ENCODE measurements at places on chromosomes 6 and 20.

- no peak for DNase-seq
These were observed 82.8 kb downstream of the CD40 start for GRCh38 chr20:46200582-46201570.

GRCh38 chr6:85470023-85470410 lies 20.1 kb downstream of the NT5E start:
- no peak for DNase-seq

DNA sequence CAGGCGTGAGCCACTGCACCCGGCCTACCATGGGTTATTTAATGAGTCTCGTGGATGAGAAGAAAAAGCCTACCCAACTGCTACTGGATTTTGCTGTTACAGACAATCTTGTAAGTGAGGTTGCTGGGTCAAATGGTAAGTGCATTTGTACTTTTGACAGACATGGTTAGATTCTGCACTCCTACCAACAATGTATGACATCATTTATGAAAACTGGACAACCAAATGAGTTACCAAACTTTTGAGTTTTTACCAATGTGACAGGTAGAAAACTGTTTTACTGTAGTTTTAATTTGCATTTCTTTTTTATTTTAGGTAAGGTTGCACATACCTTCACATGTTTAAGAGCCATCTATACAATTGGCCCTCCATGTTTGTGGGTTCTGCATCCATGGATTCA lies 48.2 kb downstream of the PDSS2 start:
- DNase-seq: no peak

- DNase-seq: no peak
These were observed at the start of gene PTK6 for GRCh38 chr20:63536997-63537524. PTK6 (minus strand) TSS chr20:63537376; CDS start chr20:63537314, 62 bp downstream.

- no peak for DNase-seq
These were observed 24.4 kb downstream of the ANGPT4 start for GRCh38 chr20:891706-892080.

DNA sequence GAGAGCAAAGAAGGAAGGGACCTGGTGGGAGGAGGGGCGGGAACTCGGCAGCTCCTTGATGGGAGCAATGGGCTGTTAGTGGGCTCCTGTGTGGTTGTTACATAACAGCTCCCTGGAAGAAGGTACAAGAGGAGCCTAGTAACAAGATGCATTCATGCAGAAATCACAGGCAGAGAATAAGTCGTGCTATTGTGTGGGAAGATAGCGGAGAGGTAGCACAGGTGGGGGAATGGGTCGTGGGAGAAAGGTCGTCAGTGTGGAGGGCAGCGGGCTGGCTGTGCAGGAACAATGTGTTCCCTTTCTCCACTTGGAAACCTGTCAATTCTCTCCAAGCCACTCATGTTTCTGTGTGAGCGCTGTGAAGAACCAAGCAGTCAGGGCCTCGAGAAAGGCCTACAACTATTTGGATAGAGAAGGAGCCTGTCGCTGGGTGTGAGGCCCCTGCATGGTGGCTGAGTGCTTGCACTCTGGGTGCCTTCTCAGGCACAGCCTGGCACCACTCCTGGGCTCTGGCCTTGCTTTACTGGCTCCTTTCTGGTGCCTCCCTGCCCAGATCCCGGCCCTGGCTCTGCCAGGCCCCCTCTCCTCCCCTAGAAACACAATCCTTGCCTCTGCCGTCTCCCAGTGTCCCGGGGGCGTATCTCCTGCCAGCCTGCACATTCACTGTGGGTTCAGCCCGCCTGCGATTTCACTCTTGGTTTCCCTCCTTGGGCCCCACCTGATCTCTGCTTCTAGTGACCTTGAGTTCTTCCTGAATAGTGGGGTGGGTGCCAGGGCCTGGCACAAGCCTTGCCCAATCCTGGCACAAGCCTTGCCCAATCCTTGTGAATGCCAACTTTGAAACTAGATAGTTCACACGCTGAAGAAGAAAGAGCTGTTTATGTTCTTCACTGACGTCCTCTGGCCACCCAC lies 7.4 kb upstream of the FGD2 start:
- no peak for DNase-seq

GRCh38 chr20:18578581-18578980 lies 9.3 kb upstream of the DTD1 start:
- no peak for DNase-seq

GRCh38 chr6:132962936-132963868 lies 148.8 kb downstream of the RPS12 start:
- DNase-seq: peak; percentile 74

GRCh38 chr20:35726842-35727711 lies 15.0 kb downstream of the RBM39 start:
- DNase-seq: no peak

GRCh38 chr20:57118107-57118769 lies 148.2 kb downstream of the BMP7 start:
- no peak for DNase-seq

DNA sequence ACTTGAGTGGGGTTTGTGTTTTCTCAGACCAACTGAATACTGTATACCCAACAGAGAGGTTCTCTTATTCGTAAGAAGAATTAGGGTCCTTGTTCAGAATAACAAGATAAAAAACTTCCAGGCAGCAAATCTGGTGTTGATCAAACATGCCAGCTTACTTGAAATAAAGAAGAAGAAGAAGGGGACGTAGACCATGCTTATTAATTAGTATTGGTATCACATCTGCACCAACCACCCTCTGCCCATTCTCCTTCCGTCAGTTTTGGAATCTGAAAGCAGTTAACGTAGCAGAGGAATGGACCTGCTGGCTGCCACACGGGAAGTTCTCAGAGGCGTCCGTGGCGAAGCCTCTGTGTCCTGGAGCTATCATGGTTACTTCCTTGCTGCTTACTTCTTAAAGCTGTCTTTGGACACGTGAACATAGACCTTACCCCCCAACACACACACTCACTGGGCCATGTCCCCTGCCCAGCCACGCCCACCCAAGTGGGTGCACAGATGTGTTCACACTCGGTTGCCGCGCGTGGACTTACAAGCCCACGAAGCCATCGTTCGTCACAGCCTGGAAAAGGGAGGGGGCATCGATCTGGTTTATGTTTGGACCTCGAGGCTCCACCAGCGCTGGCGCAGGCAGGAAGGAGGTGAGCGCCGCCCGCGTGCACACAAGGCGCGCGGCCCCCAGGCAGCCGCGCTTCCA lies 4.1 kb upstream of the DLL1 start:
- DNase-seq: peak; percentile 39

- DNase-seq: peak; percentile 57
These were observed 8.6 kb upstream of the YTHDF1 start for GRCh38 chr20:63224412-63225081.

- no peak for DNase-seq
These were observed 3.7 kb downstream of the ITPR3 start for GRCh38 chr6:33624856-33625255.

GRCh38 chr6:152100183-152100618 lies 292.7 kb downstream of the ESR1 start:
- DNase-seq: no peak

DNA sequence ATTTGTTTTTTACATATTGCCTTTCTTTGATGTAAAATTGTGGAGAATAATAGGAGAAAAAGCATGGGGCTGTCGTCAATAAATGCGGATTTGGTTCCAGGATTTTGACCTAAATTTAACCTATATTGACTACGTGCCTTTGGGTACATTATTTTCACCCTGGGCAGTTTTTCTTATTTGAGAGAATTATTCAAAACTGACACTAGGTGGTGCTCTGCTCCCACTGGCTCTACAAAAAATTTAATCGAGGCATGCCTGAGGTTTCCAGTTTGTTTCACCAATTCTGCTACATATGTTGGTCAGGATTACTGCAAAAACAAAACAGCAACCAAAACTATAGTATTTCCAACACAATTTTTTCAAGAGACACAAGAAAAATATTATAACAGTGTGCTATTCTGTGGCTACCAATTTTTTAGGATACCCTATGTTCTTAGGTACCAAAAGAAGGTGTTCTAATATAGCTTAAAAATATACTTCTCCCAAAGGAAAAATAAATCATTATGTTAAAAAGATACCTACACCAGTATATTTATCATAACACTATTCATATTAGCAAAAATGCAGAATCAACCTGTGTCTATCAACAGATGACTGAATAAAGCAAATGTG lies 48.6 kb upstream of the FABP7 start:
- DNase-seq: peak; percentile 68

DNA sequence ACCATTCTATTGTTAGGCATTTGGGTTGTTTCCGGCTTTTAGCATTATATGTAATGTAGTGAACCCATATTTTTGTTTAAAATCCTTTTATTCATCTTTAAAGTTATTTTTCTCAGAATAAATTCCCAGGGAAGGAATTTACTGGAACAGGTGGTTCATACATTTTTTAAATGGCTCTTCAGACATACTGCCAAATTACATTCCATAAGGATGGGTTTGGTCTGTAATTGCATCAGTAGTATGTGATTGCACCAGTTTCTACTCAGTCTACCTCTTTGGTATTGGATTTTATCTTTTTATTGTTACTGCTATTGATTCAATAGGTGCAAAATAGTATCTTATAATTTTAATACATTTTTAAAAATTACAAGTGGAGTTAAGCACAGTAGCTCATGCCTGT lies 27.2 kb downstream of the BRPF3 start:
- DNase-seq: no peak

DNA sequence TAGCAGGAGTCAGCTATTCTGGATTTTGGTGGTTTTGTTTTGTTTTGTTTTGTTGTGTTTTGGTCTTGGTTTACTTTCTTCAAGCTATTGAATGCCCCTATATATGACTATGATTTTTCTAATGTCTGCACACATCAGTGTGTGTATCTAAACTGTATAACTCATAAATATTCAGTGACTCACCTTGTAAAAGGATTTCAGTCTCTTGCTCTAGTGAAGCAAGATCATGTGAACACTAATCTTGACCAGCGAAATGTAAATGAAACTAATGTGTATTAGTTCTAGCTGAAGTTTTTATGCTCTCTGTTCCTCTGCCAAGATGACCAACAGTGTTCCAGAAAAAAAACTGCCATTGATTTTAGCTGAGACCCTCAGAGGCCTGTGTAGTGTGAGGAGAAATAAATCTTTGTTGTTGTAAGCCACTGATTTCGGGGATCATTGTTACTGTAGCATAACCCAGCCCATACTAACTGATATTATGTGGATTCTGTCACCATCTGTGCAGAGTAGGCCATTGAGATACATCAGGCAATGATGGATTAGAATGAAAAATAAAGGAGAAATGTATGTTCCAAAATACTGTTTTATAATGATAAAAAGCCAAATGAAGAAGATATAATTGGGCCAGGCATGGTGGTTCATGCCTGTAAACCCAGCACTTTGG lies 11.5 kb upstream of the BTBD9 start:
- no peak for DNase-seq

- DNase-seq: no peak
These were observed 98.4 kb downstream of the FOXC1 start for GRCh38 chr6:1708122-1708521.

- no peak for DNase-seq
These were observed 135.6 kb upstream of the PTPRK start for GRCh38 chr6:128655978-128656498.

All from NCI-H1105 treated with DMSO at 0.1 percent for 48 hours (cell line).